ENCODE measurements at places on chromosomes 2 and 18. TPM values are rescaled to one million over a fixed set of nuclear protein-coding genes. Genes with fewer than 3 reads are reported as not detected.

DNA sequence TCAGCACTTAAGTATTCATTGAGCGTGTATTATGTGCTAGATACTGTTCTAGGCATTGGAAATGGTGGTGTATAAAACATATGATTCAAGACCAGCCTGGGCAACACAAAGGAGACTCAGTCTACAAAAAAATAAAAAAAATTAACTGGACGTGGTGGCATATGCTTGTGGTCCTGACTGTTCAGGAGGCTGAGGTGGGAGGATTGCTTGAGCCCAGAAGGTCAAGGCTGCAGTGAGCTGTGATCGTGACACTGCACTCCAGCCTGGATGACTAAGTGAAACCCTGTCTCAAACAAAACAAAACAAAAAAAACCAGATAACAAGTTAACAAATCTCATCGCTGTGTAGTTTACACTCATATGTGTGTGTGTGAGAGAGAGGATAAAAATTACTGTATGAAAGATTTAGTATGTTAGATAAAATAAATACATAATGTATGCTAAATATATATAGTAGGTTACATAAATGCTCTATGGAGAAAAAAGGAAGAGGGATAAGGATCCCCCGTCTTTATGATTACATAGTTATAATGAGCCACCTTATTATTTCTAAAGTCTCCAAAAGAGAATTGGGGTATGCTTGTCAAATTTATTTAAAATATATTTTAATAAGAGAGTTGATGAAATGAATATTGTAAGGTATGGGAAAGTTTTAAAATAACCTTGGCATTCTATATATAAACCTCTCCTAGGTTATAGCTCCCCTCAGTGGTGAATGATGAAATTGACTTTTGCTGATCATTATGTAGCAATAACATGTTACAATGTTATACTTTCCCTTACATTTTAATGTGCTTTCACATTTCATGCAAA lies 69.2 kb downstream of the EHBP1 start:
- H3K36me3 ChIP-seq: no peaks in the 10 kb centered on the region
- DNase-seq: no peak
- H3K4me3 ChIP-seq: no peak overlapping the region
- H3K27ac ChIP-seq: no peak overlapping the region

VWC2L gene
- total RNA-seq: not detected

DNA sequence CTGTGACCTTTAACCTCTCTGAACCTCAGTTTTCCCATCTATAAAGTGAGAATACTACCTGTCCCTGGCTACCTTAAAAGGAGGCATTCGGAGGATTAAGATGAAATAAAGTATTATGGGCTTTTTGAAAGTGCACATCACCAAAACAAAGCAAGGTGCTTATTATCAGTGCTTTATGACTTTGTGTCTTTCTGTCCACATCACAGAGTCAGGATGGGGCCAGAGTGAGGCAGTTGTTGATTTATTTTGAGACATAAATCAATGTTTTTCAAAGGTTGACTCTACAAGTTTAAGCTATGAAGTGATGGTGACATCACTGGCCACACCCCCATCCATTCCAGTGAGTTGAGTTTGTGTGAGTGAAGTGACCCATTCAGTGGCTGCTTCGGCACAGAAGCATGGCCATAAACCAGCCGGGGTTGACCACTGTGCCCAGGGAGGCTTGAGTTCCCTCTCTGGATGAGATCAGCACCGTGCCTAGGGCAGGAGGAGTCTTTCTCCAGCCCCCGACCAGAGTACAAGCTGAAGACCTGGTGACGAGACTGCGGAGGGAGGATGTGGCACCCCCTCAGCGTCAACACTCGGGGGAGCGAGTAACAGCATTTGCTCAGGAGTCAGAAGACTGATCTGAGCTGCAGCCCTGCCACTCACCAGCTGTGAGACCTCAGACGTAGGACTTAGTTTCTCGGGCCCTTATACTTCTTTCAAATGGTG lies 89.0 kb upstream of the PPP1CB start:
- H3K4me3 ChIP-seq: no peak overlapping the region
- H3K36me3 ChIP-seq: no peaks in the 10 kb centered on the region
- H3K27me3 ChIP-seq: no peaks in the 10 kb centered on the region
- no peak for DNase-seq
- peaks cover under 1% of the 10 kb centered on the region for H3K4me1 ChIP-seq

STAT4 gene
- 92.2 TPM for total RNA-seq

- no peaks in the 10 kb centered on the region for H3K4me1 ChIP-seq
- no peak overlapping the region for H3K4me3 ChIP-seq
- no peaks in the 10 kb centered on the region for H3K36me3 ChIP-seq
Observed at GRCh38 chr2:221087779-221088178, 484.3 kb downstream of the EPHA4 start.

GRCh38 chr2:71856773-71857525 lies 290.7 kb downstream of the CYP26B1 start:
- no peaks in the 10 kb centered on the region for H3K36me3 ChIP-seq
- no peak overlapping the region for H3K27ac ChIP-seq
- no peaks in the 10 kb centered on the region for H3K4me1 ChIP-seq
- no peak for DNase-seq
- H3K27me3 ChIP-seq: no peaks in the 10 kb centered on the region

NOTO gene
- not detected for total RNA-seq

- H3K27ac ChIP-seq: peak overlapping the region; percentile 46
- no peaks in the 10 kb centered on the region for H3K27me3 ChIP-seq
- DNase-seq: no peak
- H3K4me1 ChIP-seq: peaks cover 26% of the 10 kb centered on the region
- no peak overlapping the region for H3K4me3 ChIP-seq
Observed at GRCh38 chr2:31956312-31956711, 54.5 kb downstream of the MEMO1 start.

- H3K27ac ChIP-seq: no peak overlapping the region
- no peaks in the 10 kb centered on the region for H3K4me1 ChIP-seq
- H3K36me3 ChIP-seq: no peaks in the 10 kb centered on the region
- H3K4me3 ChIP-seq: no peak overlapping the region
Observed at GRCh38 chr18:34742891-34743341, 32.8 kb downstream of the DTNA start.

RNASEH1 gene
- 30.3 TPM for total RNA-seq

- DNase-seq: no peak
- peak overlapping the region; percentile 45 for H3K4me3 ChIP-seq
- H3K27ac ChIP-seq: peak overlapping the region; percentile 92
- H3K36me3 ChIP-seq: peaks cover 73% of the 10 kb centered on the region
- peaks cover 77% of the 10 kb centered on the region for H3K4me1 ChIP-seq
Observed at GRCh38 chr2:174607989-174608865, 10.6 kb upstream of the WIPF1 start.

GRCh38 chr2:222518570-222519381 lies 94.4 kb downstream of the SGPP2 start:
- H3K27ac ChIP-seq: no peak overlapping the region
- H3K36me3 ChIP-seq: no peaks in the 10 kb centered on the region
- peaks cover 2% of the 10 kb centered on the region for H3K27me3 ChIP-seq
- no peaks in the 10 kb centered on the region for H3K4me1 ChIP-seq

GRCh38 chr2:128277961-128278681 lies 40.5 kb downstream of the HS6ST1 start:
- no peak overlapping the region for H3K4me3 ChIP-seq
- no peak for DNase-seq
- H3K27me3 ChIP-seq: no peaks in the 10 kb centered on the region

GRCh38 chr2:59655809-59656208 lies 897.6 kb downstream of the BCL11A start:
- no peak for DNase-seq
- no peak overlapping the region for H3K27ac ChIP-seq
- no peaks in the 10 kb centered on the region for H3K36me3 ChIP-seq
- H3K4me1 ChIP-seq: no peaks in the 10 kb centered on the region
- H3K4me3 ChIP-seq: no peak overlapping the region
- H3K27me3 ChIP-seq: no peaks in the 10 kb centered on the region

DNA sequence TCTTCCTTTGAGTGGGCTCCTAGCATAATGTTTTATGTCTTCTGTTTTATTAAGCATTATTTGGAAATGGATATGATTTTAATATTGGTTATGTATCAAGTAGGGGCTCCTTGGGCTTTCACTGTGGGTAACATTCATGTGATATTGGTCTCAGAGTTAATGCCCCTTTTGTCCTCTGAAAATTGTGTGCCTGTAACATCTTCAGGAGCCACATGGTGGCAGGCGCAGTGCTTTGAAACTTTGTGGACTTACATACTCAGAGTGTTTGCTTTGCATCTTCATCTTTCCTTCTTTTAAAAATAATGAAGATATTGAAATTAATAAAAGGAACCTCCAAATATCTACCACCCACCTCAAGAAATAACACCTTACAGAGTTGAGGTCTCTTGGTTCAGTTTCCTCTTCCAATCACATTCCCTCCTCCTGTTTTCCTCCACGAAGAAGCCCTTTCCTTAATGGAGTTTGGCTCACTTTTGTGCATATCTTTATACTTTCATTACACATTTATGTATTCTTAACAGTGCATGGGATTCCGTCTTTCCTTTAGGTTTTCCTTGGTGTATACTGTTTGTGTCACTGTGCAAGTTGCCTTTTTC lies 73.5 kb downstream of the LIMS1 start:
- peaks cover 8% of the 10 kb centered on the region for H3K36me3 ChIP-seq
- H3K27me3 ChIP-seq: no peaks in the 10 kb centered on the region
- peaks cover 70% of the 10 kb centered on the region for H3K4me1 ChIP-seq
- H3K4me3 ChIP-seq: no peak overlapping the region

RUFY4 gene
- not detected for total RNA-seq

DNA sequence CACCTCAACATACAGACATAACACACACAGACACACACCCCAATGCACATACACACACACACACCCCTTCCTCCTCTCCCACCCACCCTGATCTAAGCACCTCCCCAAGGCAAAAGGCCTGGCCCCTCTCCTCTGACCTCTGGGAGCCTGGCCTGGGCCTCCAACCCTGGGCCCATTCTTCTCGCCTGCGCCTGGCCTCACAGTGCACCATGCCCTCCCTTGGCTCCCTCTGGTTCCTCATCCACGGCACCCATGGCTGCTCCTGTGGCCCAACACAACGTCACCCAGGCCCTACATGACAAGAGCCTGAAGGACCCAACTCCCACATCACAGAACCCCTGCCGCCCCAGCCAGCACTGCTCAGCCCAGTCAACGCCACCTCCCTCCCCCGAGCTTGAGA lies 281.3 kb downstream of the CELF4 start:
- H3K4me1 ChIP-seq: no peaks in the 10 kb centered on the region
- DNase-seq: no peak
- H3K27ac ChIP-seq: no peak overlapping the region
- no peak overlapping the region for H3K4me3 ChIP-seq
- H3K36me3 ChIP-seq: no peaks in the 10 kb centered on the region

- no peaks in the 10 kb centered on the region for H3K4me1 ChIP-seq
- H3K4me3 ChIP-seq: no peak overlapping the region
- H3K27me3 ChIP-seq: peaks cover 4% of the 10 kb centered on the region
- no peak overlapping the region for H3K27ac ChIP-seq
- H3K36me3 ChIP-seq: no peaks in the 10 kb centered on the region
- DNase-seq: no peak
Observed at GRCh38 chr2:19775838-19776237, 125.9 kb downstream of the TTC32 start.
